ENCODE measurements at places on chromosomes 2 and 18.

GRCh38 chr18:38993342-38993741, 1427.7 kb upstream of the CELF4 start:
- H3K27me3 ChIP-seq: no peaks in the 10 kb centered on the region
- no peaks in the 10 kb centered on the region for H3K4me1 ChIP-seq
- no peak overlapping the region for H3K27ac ChIP-seq

DNA sequence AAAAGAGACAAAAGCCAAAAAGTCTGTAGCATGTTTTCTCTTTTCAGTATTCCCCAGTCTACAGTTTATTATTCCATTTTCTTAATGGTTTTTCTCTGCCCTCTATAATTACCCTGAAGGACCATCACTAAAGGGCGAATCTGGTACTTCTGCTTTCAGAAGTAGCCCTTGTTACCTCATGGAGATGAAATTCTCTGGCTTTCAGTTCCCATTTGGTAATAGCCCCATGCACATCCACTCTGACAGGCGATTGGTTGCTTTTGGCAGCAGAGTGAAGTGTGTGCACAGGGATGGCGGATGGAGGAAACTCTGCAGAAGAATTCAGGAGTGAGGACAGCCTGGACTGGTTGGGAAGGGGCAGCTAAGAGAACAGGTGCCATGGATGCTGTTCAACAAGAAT, 66.3 kb upstream of the NABP1 start:
- H3K27me3 ChIP-seq: peaks cover 5% of the 10 kb centered on the region
- no peak overlapping the region for H3K4me3 ChIP-seq
- peaks cover 3% of the 10 kb centered on the region for H3K4me1 ChIP-seq
- no peak overlapping the region for H3K27ac ChIP-seq
- DNase-seq: no peak

- DNase-seq: no peak
- H3K4me3 ChIP-seq: no peak overlapping the region
- H3K4me1 ChIP-seq: peaks cover 4% of the 10 kb centered on the region
These were observed 91.7 kb upstream of the ACAA2 start for GRCh38 chr18:49904871-49905555.

DNA sequence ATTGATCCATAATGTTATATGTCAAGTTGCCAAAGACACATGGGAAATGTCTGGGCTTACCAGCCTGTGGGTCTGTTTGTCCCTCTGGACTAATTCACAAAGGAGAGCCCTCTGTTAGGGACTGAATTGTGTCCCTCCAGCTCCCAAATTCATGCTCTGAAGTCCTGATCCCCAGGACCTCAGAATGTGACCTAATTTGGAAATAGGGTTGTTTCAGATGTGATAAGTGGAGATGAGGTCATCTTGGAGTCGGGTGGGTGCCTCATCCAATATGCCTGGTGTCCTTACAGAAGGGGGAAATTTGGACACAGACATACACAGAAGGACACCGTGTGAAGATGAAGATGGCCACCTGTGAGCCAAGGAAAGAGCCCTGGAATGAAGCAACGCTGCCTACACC, 41.4 kb upstream of the ROCK2 start:
- H3K4me1 ChIP-seq: no peaks in the 10 kb centered on the region
- H3K36me3 ChIP-seq: no peaks in the 10 kb centered on the region
- no peak overlapping the region for H3K27ac ChIP-seq
- no peak overlapping the region for H3K4me3 ChIP-seq
- DNase-seq: no peak
- H3K27me3 ChIP-seq: no peaks in the 10 kb centered on the region

- H3K36me3 ChIP-seq: peaks cover 2% of the 10 kb centered on the region
- no peak for DNase-seq
These were observed 137.2 kb upstream of the GPC1 start for GRCh38 chr2:240298117-240298790.

- no peak for DNase-seq
- H3K27ac ChIP-seq: no peak overlapping the region
These were observed 558.3 kb upstream of the GCFC2 start for GRCh38 chr2:76268902-76269620.

DNA sequence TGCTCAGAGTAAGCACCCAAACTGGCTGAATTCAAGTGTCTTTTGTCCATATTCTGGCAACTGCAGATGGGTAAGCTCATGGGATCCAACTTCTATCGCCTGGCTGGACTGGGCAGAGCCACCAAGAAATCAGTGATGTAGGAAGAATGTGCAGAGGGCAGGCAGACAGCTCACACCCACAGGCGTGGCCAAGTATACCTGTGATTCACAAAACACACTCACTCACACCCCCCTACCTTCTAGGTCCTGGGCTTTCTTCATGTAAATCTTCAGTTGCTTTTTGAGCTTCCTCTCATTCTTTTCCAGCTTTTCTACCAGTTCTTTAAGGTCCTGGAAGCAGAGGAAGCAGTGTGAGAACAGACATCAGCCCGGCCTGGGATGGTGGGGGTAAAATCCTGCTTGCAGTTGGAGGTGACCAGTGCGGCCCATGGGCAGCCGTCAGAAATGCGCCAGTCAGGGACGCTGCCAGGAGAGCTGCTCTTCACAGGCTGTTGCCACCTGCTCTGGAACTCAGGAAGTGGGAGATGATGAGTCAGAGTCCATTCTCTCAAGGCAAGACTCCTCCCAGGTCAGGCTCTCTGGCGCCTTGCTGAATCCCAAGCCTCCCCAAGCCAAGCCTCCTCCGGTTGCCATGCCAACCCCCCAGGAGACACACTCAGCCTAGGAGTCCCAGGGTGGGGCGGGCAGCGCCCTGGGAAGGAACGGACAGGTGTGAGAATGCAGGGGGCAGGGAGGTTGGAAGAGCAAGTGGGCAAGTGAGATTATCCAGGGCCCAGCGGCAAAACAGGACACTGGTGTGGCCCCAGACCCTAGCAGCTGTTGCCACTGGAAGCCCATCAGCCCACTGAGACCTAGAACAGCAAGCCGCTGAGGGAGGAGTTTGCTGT, 36.2 kb upstream of the ACAA2 start:
- H3K4me3 ChIP-seq: no peak overlapping the region
- H3K4me1 ChIP-seq: peaks cover 3% of the 10 kb centered on the region
- H3K27ac ChIP-seq: no peak overlapping the region
- no peak for DNase-seq
- peaks cover 9% of the 10 kb centered on the region for H3K27me3 ChIP-seq
- no peaks in the 10 kb centered on the region for H3K36me3 ChIP-seq

DNA sequence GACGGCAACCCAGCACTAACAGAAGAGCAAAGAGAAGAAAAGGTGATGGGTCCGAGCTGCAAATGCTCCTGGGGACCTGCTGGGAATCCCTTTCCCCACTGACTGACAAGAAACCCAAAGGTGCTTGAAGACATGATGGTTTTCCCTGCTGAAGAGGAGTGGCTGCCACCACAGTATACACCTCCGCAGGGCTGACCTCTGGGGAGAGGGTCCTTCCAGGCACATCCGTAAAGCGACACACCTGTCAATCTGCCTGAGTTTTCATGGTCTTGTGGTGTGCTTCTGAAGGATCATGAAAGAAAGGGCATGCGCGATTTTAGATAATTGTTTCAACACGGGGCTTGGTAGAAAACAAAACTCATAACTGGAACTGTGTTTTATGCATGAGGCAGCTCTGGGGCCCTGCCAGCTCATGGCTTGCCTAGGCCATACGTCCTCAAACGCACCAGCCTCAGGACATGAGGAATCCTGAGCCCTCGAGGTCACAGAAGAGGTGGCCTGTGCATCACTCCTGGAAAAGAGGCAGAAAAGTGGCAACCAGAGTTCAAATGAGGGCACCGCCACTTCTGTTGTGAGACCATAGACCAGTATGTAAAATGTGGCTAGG, 51.8 kb downstream of the SERTAD2 start:
- peaks cover 4% of the 10 kb centered on the region for H3K36me3 ChIP-seq
- no peak overlapping the region for H3K27ac ChIP-seq
- no peak for DNase-seq
- peaks cover 19% of the 10 kb centered on the region for H3K4me1 ChIP-seq
- H3K27me3 ChIP-seq: no peaks in the 10 kb centered on the region
- no peak overlapping the region for H3K4me3 ChIP-seq

GRCh38 chr2:171807119-171807518, 86.9 kb downstream of the SLC25A12 start:
- no peak for DNase-seq
- H3K4me1 ChIP-seq: no peaks in the 10 kb centered on the region
- no peaks in the 10 kb centered on the region for H3K27me3 ChIP-seq

- H3K36me3 ChIP-seq: no peaks in the 10 kb centered on the region
- H3K27me3 ChIP-seq: peaks cover 61% of the 10 kb centered on the region
- H3K27ac ChIP-seq: no peak overlapping the region
These were observed 273.0 kb downstream of the PDE11A start for GRCh38 chr2:177799531-177799930.

DNA sequence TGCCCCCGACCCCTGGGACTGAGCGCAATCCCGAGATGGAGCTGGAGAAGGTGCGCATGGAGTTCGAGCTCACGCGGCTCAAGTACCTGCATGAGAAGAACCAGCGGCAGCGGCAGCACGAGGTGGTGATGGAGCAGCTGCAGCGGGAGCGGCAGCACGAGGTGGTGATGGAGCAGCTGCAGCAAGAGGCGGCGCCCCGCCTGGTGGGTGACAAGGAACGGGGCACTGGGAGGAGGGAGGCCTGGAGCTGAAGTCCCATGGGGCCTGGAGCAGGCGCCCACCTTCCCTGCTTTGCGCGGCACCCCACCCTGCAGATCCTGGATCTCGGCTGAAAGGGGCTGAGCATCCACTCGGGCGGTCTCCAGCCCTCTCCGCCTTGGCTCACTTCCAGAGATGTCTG, 1.2 kb downstream of the TMEM247 start:
- H3K4me1 ChIP-seq: peaks cover 25% of the 10 kb centered on the region
- peaks cover 8% of the 10 kb centered on the region for H3K27me3 ChIP-seq
- no peak overlapping the region for H3K27ac ChIP-seq
- DNase-seq: no peak
- H3K36me3 ChIP-seq: no peaks in the 10 kb centered on the region

DNA sequence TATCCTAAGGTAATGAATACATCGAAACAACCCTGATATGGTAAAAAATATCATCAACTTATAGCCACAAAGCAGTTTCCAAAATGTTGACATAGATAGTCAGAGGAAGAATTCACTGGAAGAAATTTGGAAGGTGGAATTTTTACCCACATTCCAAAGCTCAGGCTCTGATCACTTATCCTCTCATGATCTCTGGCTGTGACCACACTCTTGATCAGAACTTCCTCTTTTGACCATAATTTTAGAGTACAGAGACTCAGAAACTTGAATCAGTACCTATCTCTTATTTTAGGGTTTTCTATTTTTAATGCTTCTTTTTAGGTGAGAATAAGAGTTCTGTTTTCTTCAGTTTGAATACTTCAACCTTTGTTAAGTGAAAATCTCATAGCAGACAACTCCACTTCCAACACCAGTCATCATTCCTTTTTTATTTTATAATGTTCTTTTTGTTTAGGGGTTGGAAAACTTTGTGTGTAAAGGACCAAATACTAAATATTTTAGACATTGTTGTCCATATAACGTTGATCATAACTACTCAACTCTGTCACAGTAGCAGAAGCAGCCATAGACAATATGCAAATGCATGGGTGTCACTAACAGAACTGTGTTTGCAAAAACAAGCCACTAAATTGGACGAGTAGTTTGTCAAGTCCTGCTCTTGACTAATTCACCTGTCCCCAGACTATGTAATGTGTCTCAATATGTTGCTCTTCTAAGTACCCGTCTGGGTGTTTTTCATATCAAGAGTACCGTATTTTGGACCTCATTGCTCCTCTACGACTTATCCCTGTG, 891.6 kb upstream of the CRIM1 start:
- H3K4me1 ChIP-seq: no peaks in the 10 kb centered on the region
- H3K27ac ChIP-seq: no peak overlapping the region
- DNase-seq: no peak
- H3K4me3 ChIP-seq: no peak overlapping the region

DNA sequence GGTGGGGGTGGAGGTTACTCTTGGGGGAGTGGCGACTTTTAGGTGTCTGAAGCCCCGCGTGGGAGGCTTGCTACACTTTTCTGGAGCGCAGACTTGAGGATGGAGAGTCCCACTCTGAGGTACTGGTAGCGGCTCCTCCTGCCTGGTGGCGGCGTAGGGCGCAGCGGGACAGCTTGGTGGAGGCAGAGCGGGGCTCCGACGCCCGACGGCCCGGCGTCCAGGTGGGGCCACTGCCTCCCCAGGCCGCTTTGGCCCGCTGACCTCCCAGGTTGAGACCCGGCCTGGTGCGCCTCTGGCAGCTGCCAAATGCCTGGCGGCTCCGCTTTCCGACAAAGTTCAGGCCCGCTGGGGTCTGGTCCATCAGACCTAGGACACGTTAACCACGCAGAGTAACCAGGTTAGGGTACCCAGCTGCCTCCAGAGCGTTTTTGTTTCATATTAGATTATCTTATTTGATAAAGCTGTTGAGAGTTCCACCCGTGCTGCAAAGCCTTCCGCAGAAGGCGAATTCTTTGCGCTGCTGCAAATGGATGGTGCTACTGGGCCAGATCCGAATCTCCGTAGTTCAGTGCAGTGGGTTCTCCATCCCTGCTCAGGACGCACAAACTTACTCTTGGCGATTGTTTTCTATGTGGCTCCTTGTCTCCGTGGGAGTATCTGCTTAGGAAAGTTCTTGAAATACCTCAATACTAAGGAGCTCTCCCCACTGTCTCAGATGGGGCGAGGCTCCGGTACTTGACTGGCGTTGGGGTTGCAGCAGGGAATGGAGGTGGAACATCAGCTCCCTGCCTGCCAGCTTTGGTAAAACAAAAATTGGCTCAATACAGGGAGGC, 405.9 kb downstream of the XIRP2 start:
- no peak for DNase-seq
- no peak overlapping the region for H3K27ac ChIP-seq
- H3K36me3 ChIP-seq: peaks cover 2% of the 10 kb centered on the region
- H3K4me3 ChIP-seq: peak overlapping the region; percentile 77

GRCh38 chr2:172782506-172783164, 47.0 kb downstream of the RAPGEF4 start:
- DNase-seq: no peak
- H3K4me3 ChIP-seq: no peak overlapping the region
- no peaks in the 10 kb centered on the region for H3K36me3 ChIP-seq
- H3K27me3 ChIP-seq: peaks cover 61% of the 10 kb centered on the region
- H3K4me1 ChIP-seq: no peaks in the 10 kb centered on the region

DNA sequence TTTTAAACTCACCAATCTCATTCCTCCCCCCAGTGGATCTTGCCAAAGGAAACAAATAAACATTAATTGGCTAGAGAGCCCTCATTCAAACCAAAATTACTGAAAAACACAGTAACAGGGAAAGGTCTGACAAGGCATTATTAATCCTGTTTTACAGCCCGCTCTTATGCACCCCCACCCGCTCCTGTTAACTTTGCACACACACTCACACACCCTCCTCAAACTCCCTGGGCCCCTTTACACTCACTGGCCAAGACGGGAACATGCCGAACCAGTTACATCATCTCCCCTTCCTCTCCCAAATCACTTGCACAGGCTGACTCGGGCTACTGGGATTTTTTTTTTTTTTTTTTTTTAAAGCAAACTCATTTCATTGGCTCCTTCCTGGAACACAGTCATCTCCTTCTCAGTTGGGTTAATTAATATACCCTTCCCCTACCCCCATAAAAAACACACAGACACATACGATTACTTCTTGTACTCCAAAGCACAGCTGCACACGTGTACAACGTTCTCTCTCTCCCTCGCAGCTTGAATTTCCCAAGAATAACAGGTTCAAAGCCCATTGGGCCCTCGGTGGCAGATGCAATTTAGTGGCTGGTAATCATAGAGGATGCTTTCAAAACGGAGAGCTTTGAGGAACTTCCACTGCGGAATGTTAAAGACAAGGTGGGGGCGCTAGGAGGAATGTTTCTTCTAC, 31.8 kb downstream of the KLF7 start:
- no peaks in the 10 kb centered on the region for H3K4me1 ChIP-seq
- no peak overlapping the region for H3K27ac ChIP-seq
- no peak for DNase-seq
- no peaks in the 10 kb centered on the region for H3K27me3 ChIP-seq
- H3K36me3 ChIP-seq: peaks cover 2% of the 10 kb centered on the region

All from central memory CD8-positive, alpha-beta T cell (primary cell).